GM12892 (cell line): ENCODE measurements at places on chromosomes 16 and 17.
A peak's percentile ranks its signal among the peaks of the same experiment; 100 is the strongest.

DNA sequence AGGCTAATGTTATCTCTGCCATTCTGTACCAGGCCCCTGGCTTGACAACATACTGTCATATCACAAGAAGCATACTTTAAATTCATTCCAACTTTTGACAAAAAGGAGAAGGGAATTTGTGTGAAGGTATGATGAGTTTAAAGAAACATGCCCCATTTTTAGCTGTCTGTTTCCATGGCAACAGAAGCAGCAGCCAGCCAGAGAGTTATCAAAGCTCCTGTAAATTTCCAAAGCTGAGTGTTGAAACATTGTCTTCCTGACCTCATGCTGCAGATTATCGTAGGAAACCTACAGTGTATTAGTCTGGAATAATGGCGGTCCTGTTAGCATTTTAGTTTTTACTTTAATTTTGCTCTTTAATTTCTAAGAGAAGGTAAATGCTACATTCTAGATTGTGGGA is 124.9 kb downstream of the MRTFB start:
- DNase-seq, result no peak

DNA sequence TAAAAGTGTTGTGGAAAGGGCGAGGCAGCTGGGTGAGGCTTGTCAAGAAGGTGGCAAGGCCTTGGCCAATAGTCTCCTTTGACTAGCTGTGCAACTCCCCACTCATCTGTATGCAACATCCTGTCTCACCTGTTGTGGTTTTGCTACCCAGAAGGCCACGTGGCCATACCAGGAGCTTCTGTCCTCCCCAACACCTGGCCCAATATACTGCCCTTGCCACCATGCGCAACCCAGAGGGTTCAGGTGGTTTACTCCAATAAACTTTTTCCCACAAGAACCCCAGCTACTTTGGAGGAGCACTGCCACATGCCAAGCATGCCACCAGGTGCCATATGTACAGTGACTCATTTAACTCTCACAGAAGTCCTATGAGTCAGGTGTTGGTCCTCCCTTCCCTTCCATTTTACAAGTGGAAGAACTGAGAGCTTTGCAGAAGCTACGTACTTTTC is 10.2 kb downstream of the MYO19 start:
- no peak for DNase-seq

- peak; percentile 46 for DNase-seq
Observed at GRCh38 chr17:48791128-48792032, 25.6 kb downstream of the TTLL6 start.

DNA sequence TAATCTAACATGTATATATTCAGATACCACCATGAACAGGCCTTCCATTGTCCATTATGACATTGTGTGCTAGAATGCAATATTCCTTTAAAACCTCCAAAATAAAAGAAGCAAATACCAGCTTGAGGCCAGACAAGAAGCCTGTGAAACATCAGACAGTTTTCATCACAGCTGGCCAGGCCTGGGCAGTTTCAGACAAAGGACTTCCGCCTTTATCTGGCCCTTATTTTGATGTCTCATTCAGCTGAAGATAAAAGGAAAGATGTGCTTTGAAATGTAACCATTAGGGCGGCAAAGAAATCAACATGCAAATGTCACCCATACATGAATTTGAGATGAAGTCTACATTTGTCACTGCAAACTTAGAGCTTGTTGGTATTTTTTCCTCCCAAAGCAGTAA is 737.5 kb downstream of the KCNJ2 start:
- no peak for DNase-seq

DNA sequence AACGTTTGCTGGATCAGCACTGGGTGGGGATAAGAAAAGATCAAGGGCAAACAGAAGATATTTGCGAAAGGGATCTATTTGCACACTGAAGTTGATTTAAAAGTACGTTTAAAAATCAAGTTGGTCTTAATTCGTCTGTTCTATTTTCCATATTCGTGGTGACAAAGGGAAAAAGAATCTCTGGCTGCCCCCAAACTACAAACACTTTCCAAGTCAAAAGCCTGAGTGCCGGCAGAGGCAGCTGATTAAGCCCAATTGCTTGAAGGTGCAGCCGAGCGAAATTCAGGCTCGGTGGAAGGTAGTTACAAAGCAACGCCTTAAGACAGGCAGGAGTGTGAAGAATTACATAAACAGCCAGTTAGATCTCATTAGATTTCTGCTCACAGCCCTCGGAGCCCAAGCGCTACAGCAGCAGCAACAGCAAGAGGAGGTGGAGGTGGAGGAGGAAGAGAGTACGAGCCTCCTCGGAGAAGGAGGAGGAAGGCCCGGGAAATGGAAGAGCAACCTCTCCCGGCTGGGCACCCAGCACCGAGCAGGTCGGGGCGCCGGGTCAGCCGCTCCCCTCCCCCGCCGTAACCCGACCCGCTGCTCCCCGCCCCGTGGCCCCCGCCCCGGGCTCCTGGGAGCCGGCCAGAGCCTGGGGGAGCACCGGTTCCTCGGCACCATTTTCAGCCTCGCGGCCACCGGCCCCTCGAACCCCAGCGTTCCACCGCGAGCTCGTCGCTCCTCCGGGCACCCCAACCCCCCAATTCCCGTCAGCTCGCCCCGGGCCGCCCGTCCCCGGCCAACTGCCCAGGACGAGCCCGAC is 890 bp downstream of the TOB1 start:
- DNase-seq, result no peak

DNA sequence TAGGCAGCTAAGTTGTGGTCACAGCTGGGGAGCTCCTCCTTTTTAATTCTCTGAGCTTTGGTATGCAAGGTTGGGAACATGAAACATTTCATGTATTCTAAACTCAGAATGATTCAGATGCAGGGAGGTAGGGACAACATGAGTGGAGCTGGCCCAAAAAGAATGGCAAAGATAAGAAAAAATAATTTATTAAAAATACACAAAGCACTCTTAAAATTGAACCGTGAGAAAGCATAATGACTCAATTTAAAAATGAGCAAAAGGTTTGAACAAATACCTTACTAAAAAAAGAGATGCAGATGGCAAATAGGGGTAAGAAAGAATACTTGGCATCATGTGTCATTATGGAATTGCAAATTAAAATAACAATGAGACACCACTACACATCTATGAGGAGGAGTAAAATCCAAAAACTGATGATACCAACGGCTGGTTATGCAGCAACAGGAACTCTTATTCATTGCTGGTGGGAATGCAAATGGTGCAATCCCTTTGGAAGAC is 175.6 kb upstream of the IRX3 start:
- no peak for DNase-seq

GRCh38 chr17:44587339-44587738 is 30.1 kb downstream of the FZD2 start:
- no peak for DNase-seq

GRCh38 chr17:81245024-81245664 is 6.0 kb downstream of the NDUFAF8 start:
- peak; percentile 65 for DNase-seq
